ENCODE measurements at places on chromosomes 5 and 9.

- DNase-seq, result no peak
These were observed 37.4 kb downstream of the JMY start for GRCh38 chr5:79273341-79273740.

- no peak for DNase-seq
These were observed 25.8 kb downstream of the WNT8A start for GRCh38 chr5:138109463-138110265.

- DNase-seq, result no peak
These were observed 103.6 kb upstream of the CHD1 start for GRCh38 chr5:99032234-99033013.

DNA sequence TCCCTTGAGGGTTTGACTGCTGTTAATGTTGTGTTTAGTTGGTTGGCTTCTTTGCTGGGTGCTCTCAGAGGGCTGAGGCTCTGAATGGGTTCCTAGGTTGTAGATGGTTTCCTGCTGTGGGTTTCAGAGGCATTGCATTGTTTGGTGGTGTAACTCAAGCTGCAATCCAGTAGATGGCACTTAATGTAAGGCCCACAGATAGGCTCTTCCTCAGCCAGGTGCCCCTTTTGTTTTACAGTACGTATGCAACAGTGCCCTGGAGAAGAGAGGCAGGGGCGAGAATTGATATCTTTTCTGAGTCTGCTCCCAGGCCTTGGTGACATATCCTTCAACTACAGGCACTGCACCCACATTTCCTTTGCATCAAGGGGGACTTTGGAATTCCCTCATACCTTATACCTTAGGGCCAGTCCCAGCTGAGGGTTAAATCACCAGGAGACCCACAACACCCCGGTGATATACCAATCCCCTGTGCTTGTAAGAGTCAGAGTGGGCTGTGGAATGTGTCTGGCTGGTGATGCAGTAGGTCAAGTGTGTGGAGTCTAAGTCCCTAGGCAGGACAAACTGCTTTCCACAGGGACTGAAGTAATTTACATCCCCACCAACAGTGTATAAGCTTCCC, 7.0 kb upstream of the UGT3A2 start:
- no peak for DNase-seq

DNA sequence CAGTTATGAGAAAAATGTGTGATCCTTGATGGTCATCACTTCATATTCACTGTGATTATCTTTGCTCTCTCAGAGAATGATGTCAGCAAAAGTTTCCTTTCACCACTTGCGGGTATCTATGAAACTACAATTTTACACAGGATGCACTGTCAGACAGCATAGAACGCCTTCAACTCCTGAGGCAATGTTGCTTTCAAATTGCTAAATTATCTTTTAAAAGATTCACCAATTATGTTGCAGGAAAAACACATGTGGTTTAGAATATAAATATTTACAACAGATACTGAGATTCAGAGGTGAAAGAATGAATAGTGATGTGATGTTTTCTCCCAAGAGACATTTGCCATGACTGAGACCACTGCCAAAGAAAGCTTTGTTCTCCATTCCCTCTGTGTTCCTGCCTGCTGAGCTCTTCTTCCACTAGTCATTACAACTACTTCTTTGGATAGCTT, 879.8 kb upstream of the DMAC1 start:
- DNase-seq, result no peak

- no peak for DNase-seq
These were observed 444.7 kb downstream of the HINT1 start for GRCh38 chr5:130720355-130720754.

DNA sequence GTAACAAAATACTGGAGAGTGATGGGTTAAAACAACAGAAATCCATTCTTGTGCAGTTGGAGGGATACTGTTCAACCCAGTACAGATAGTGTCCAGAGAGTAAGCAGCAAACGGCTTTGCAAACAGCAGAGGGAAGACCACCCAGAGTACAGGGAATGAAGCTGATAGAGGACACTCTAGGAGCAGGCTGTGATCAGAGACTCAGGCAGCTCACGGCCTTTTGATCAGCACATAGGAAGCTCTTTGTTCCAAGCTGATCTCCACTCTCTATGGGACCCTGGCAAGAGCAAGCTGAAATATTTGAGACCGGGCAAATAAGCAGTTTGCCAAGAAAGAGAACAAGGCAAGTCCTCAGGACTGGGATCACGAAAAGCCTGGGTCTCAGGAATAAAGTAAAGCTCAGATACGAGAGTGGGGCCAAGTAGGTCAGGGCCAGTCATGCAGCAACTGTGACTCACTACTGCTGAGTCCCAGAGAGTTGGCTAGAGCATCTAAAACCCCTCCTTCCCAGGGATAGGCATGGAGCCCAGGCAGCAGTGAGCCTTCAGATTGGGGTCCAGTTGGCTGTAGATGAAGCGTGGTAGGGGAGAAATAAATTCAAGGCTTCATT, 52.4 kb downstream of the MELK start:
- no peak for DNase-seq

DNA sequence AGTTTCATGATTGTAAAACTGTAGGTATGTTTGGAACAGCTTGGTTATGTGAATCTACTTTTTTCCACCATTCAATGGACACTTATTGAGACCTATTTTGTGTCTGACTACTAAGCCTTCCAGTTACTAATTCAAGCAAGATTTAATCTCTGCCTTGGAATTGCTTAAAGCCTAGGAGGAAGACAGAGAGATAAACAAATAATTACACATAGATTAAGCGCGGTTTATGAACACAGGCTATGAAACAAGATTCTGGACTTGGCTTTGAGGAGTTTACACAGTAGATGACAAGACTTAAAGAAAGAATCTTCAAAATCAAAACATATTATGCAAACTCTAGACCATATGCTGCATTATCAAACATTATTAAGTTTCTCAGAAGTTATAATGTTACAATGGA, 340.4 kb downstream of the RASEF start:
- no peak for DNase-seq

GRCh38 chr5:114319821-114320220, 42.0 kb upstream of the KCNN2 start:
- DNase-seq, result no peak

DNA sequence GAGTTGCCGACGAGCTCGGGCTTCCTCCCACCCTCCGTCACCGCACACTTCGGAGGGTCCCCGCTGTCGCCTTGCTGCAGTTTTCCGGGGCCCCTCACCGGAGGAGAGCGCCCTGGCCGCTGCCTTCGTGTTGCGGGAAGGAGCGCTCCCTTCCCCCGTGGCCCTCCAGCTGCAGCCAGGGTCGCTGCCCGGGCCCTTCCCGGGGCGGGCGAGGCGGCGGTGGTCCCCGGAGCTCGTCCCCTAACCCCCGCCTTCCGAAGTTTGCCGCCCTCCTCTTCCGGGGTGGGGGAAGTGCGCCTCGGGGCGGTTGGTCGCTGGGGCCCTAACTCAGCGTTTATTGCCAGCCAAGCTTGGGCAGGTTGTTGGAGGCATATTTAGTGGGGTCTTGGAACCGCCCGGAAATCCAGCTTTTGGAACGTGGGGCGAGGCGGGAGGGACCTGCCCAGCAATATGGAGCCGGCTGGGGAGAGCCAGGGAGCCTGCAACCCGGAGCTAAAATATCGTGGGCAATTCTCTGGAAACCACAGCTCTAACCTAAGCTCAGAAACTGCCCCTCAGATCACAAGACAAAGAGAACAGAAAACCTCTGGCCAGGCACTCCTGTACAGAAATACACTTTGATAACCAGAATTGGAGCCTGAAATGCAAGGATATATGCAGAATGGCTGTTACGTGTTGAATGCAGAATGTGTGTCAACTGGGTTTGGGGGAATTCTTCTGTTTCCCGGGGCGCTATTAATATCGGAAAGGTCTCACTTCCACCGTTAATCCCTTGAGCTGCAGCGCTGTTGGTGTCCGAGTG, 890 bp downstream of the PIK3R1 start:
- DNase-seq, result peak; percentile 60

DNA sequence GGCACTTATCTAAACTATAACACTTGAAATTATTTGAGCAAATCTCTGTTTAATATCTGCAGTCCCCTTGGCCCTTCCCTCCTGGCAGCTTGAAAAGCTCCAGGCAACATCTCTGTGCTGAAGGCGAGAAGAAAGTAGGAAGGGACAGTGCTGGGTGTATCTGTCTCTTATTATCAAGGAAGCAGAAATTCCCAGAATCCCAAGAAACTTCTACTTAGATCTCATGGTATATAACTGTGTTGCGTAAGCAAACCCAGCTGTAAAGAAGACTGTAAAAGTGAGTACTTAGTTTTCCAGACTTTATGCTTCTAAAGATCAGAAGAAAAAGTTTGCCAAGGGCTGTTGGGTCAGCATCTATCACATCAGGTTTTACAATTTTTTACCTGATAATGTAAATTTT, 1869.8 kb downstream of the MAT2B start:
- no peak for DNase-seq

GRCh38 chr5:146368137-146368536, 29.5 kb downstream of the POU4F3 start:
- no peak for DNase-seq

DNA sequence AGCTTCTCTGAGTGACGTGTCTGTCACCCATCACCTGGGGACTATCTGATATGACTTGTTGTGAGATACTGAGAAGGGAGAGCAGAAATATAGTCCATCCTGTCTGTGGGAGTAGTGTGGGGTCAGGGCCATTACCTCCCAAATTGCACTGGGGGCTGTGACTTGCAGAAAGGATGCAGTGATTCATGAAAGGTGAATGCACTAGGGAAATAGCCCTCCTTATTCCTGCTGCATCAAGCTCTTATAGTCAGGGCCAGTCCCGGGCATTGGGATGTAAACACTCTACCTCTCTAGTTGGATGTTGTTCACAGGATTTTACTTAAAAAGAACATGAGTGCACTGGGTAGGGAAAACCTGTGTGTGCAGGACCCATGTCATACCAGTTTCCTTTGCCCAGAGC, 124.8 kb downstream of the STK32A start:
- DNase-seq, result no peak

- no peak for DNase-seq
These were observed 43.2 kb downstream of the CACNA1B start for GRCh38 chr9:137920753-137921152.

DNA sequence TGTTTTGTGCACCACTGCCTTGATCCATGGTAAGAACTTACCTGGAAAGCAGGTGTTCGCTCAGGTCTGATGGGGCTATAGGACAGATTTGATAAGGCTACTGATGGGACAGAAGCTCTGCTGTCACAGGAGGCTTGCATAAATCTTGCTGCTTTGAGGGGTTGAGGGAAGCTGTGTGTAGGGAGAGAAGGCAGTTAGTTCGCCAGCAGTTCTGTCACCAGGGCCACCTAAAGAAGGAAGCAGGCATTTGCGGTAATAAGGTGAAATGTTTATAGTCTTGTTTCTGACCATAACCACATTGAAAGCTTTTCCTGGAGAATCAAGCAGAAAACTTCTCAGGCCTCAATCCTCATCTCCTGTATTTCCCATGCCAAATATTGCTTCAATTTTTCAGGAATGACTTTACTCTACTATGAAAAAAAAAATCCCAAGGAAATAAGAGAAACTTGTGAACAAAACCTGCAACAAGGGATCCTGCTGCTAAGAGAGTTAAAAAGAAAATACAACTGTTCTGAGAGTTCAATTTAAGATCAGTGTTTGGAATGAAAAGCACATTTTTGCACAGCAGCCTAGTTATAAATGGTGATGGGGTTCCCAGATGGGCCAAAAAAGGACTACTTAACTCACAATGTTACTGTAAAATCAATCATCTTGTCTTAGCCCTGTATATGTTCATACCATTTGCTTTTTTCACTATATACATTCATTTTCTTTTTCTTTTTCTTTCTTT, 122.0 kb upstream of the RANBP3L start:
- DNase-seq, result no peak

GRCh38 chr5:32827981-32828380, 116.9 kb downstream of the NPR3 start:
- DNase-seq, result no peak

- no peak for DNase-seq
These were observed 114.4 kb downstream of the SLC12A2 start for GRCh38 chr5:128197896-128198522.

Measured in activated CD8-positive, alpha-beta memory T cell treated with anti-CD3 and anti-CD28 coated beads, Interleukin-2, amount 50 U/mL, for 4 hours (primary cell).